ENCODE measurements at places on chromosomes 4 and X. TPM values are rescaled to one million over a fixed set of nuclear protein-coding genes. Genes with fewer than 3 reads are reported as not detected.

The ATP1B4 gene
- 296 TPM for polyA plus RNA-seq

DNA sequence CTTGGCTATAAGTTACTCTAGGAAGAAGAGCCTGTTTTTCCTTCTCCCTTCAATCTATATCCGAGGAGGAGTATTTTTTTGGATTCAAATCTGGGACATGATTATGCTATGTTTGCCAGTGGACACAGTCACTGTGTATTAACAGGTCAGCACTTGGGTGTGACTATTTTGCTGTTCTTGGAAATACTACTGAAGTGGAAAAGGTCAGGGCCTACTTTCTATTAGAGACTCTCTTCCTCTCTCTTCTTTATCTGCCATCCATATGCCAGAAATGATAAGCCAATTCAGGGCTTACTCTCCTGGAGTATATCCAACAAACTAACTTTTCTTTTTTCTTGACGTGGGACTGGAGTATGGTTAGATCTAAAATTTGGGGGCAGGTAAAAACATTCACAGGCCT is 40.5 kb downstream of the MID1IP1 start:
- no peak for DNase-seq

The CTAG1A gene
- not detected for polyA plus RNA-seq

DNA sequence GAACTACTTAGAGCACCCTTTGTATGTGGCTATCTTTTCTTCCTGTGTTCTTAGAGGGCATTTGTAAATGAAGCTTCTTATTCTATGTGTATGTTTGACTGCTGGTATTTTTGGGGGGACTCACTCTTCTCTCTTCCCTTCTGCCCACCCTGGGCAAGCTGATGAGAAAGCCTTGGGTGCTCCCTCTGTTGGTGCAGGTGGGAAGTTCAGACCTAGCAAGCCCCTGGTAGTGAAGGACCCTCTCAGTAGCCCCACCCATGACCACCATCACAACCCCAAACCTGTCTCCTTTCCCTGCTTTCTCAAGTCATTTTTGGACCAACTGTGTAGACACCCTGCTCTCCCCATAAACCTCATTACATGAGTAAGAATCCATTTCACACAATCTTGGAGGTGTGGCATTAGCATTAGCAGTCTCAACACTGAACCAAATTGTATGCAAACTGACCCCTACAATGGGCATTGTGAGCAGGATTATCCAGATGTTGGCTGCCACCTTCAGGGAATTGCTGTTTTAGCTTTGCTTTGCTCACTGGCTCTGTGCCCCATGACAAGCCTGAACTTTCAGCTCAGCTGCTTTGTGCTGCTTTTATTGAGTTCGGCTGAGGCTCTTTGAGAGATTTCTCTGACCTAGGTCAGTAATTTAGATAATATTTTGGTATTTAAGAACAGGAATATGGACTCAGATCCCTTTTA is 27.9 kb downstream of the TRIM61 start:
- DNase-seq: peak; percentile 58

GRCh38 chrX:48676893-48677270 is 6.7 kb upstream of the WAS start:
- no peak for DNase-seq

The MAGEA11 gene
- polyA plus RNA-seq: not detected

DNA sequence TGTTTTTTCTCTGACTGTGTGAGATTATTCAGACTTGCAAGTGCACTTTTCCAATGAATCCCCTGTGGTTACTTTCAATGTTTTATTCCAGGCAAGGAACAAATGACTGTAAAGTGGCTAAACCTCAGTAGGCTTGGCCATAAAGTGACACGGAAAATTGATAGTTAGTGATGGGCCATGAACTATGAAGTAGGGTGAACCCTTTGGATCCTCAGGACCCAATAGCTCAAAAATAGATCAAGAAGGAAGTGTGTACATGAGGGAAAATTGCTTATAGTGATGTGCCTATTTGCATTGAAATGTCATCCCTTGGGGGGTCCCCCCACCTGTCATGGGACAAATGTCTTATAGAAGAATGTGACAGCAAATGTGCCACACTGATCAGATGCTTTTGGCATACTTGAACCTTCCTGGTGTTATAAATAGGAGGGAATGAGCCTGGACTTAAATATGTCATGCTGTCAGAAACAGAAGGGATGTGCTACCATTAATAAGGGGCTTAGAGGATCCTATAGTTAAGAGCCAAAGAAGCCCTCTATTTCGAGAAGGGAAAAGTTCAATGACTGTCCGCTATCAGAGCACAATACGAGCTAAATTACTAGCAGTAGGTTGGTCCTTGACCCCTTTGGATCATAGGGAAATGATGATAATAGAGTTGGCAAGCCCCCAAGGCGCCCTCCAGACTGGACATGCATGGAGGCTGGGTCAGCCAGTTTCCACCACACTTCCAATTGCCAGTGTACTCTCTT is 30.3 kb downstream of the SLC16A2 start:
- DNase-seq: no peak
